Astrocyte of the cerebellum (primary cell): ENCODE measurements at places on chromosomes 1 and 21.

DNA sequence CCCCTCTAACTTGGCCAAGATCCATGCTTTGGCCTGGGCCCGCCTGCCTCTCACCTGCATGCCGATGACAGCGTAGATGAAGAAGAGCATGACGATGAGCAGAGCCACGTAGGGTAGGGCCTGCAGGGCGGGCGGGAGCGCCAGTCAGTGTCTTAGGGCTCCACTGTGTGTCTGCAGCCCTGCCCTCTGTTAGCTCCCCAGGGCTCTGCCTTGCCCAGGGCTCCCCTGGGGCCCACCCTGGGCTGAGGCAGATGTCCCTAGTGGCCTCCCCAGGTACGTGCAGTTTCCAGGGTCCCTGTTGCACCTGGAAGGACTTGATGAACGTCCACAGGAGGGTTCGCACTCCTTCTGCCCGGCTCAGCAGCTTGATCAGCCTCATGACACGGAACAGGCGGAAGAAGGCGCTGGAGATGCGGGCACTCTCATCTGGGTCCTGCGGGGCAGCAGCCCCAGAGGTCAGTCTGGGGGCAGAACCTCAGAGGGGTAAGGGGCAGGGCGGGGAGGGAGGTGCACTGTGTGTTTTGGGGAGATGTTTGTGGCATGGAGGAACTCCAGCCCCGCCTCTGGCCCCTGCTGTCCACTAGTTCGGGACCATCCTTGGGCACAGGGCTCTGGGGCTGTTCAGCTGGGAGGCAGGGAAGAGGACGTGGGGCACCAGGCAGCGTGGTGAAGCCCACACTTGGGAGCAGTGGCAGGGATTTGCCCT lies 29.8 kb upstream of the KIF21B start:
- DNase-seq, result no peak

- no peak for DNase-seq
Measured at GRCh38 chr1:197841883-197842553, 60.4 kb upstream of the C1orf53 start.

- DNase-seq, result no peak
Measured at GRCh38 chr21:43733060-43733459, 14.1 kb downstream of the PDXK start.

DNA sequence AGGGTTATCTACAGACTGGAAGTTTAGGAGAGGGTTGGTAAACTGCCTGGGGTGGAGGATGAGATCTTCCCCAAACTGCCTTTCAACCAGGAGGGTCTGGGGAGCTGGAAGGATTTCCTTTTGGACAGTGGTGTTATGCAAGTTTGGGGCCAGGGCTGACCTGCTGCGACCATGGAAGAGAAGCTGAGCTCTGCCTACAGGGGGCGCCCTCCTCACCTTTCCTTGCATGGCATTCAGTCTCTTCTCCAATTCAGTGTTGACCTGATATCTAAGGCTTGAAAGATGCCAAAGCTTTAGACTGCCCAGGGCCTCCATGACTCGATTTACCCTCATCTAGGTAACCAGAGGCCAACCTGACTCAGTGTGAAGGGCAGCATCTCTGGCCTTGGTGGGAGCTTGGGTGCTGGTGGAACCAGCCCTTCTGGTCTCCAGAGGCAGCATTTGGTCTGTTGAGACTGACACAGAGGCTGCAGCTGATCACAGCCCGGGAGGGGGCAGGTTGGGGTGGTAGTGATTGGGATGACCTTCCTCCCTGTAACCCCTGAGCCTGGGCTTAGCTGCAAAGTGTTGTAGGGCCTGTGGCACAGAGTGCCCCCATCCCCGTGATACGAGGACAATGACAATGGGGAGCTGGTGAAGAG lies 170.0 kb downstream of the GRIK3 start:
- no peak for DNase-seq

DNA sequence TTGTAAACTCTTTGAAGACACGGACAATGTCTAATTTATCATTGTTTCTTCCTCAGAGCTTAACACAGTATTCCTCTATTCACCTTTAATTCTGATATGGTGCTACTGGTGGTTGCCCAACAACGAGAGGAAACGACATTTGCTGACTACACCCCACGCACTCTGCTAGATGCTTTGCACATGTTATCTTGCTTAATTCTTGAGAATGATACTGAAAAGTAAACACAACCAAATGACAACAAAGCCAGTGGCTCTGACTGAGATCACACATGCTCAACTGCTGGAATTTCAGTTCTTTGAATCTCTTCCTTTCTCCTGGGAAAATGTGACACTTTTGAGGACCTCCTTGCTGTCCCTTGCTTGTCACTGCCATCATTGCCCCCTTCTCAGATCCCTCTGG lies 37.2 kb upstream of the DDAH1 start:
- DNase-seq, result no peak

DNA sequence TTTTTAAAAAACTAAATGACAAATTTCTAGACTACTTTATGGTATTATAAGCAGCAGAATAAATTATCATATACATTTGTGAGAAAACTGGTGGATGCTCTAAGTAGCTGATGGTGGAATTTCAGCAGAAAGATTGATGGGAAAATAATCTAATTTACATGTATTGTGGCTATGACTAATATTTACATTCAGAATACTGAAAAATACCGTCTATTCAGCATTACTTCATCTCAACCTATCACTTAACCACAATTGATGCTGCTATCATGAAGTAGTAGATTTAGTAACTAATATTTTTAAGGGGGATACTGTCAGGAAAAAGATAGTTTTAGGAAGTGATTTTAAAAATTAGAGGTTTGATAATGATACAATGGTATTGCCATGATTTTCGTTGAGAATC lies 137.9 kb downstream of the IFI44 start:
- no peak for DNase-seq

DNA sequence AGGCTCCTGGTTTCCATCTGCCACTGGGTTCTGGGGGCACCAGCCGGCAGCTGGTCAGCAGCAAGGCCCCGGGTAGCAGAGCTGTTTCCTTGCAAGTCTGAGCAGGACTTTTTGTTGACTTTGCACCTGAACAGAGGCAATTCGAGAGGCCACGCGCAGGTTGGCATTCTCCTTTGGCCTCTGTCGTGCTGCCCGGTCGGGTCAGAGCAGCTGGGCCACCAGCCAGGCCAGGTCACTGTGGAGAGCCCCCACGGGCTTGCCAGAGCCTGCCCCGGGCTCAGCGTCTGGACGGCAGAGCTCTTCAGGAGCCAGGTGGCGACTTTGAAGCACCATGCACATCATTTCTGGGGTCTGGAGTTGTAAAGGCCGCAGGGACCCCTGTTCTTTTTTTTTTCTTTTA lies 28.4 kb upstream of the TMEM52 start:
- no peak for DNase-seq

DNA sequence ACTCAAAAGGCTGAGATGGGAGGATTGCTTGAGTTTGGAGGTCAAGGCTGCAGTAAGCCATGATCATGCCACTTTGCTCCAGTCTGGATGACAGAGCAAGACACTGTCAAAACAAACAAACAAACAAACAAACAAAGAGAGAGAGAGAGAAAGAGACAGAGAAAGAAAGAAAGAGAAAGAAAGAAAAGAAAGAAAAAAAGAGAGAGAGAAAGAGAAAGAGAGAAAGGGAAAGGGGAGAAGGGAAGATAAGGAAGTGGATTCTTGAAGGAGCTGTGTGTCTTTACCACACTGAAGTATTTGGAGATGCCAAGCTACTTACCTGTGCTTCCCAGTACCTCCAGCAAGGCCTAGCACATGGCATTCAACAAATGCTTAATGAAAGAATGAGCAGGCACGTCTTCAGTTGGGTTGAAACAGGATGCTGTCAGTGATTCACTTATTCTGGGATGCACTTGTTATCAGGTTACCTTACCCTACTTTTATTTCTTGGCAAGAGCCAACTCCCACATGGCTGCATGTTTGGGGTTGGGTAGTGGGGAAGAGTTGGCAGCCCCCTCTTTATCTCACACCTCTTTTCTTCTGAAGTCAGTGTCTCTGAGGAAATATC lies 28.8 kb downstream of the CD101 start:
- DNase-seq, result no peak

DNA sequence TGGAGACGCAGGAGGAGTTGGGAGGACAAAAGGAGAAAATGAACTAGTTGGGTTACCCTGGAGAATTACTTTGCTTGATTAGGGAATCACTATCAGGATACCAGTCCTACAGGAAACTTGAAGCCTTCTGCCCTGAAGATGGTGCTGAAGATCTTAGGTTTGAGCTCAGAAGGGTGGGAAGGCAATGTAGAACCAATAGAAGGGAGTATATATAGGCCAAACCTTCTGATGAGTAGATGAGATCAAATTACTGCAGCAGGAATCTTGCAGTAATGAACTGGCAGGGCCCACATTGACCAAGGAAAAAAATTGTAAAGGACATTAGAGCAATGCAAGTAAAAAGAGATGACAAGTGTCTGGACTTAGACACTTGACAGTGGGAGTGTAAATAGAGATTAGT lies 116.3 kb upstream of the CACYBP start:
- no peak for DNase-seq

DNA sequence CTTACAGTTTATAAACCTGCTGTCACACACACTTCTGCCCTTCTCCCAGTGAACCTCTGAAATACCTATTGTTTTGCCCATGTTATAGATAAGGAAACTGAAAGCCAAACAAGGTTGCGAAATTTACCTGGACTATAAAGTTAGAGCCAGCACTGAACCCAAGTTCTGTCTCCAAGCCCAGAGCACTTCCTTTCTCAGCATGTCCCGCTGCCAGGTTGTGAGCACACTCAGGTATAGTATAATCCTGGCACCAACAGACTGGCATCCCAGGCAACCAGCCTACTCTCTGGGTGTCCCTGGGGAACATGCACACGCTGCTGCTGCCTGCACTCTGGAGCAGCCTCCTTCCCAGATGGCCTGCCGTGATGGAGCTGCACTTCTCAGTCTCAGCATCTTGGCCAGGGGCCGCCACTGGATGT lies 45.1 kb downstream of the PGBD5 start:
- no peak for DNase-seq

DNA sequence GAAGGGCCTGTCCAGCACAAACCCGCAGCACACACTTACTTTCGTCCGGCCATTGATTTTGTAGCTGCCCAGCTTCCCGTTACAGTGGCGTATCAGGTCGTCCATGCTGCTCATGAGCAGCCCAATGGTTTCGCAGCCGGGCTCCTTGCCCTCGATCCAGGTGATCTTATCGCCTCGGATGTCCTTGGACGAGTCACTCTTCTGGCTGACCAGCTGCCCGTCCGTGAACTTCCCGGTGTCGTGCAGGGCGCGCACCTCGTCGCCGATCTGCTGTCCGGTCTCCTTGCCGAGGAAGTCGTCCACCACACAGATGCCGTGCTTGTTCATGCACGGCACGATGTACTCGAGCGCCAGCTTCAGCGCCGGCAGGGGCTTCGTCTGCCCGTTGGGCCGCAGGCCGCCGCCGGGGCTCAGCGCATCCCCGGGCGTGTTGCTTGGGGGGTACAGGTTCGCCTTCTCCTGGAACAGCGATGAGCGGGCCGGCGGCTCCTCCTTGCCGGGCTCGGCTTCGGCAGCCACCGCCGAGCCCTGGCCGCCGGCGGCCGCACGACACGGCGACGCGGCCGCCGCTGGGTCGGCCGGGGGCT lies 1.0 kb downstream of the EGLN1 start:
- no peak for DNase-seq

- DNase-seq, result no peak
Measured at GRCh38 chr1:31666263-31666963, 21.7 kb upstream of the PEF1 start.

DNA sequence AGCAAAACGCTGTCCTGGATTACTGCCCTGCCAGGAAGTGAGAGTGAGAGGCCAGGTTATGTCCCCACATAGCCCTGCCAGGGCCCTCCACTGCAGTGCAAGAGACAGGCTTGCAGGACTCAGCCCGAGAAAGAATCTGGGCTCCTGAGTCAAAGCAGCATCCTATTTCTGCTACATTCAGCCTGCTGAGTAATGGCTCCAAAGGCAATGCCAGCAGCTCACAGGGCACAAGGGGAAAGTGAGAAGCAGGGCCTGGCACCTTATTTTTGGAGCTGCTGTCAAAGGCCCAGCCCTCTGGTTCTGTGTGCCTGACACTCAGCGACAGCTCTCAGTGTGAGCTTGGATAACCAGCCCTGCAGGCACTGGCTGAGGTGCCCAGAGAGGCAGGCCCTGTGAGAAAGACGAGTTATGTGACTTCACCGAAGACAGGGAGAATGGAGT lies 83.9 kb downstream of the DTL start:
- no peak for DNase-seq

DNA sequence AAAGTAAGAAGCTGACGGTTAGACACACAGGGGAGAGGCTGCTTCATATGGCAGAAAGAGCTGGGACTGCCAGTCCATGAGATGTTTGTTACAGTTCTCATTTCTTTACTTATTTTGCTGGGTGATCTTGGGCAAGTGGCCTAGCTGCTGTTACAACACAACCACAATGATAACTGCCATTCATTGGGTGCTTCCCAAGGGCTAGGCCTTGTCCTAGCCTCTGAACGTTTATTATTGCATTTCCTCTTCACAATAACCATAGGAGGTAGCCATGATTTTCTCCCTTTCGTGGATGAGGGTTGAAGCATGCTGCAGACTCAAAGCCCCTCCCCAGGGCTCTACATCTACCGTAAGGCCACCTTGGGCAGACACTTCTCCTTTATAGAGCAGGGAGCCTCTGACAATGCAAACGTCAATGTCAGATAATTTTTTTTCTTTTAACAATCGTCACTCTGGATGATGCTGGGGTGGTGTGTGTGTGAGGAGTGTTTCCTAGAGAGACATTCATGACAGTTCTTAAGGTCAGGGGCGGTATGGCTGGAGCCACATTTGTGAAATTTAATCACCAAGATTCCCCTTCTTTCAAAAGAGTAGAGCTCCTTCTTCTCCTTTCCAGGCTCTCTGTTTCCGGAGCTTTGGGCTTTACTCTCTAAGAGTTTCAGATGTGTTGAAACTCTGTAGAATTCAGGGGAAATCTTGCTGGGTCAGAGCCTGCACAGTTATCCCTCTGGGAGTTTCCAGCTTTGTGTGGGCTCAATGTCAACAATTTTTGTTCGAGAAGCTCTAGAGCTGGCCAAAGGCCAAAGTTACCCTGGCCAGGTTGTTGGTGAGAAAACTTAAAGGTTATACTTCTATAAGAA lies 138.5 kb upstream of the SGIP1 start:
- no peak for DNase-seq

DNA sequence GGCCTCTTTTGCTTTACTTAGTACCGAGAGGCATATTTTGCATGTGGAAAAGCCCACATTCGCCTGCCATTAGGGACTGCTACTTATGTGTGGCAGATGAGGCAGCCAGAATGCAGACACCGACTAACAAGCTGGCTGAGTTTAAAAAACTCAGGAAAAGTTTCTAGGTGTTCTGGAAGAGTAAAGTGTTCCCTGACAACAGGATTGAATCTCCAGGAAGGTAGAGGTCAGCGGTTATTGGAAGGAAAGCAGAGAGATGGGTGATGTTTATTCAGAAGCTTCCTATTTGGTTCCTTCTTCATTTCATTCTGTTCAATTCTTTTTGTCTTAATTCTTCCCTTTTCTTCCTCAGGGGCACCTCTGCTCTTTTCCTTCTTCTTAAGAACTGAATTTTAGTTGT lies 206.9 kb upstream of the SNX7 start:
- DNase-seq, result no peak

- DNase-seq, result no peak
Measured at GRCh38 chr1:119884711-119885110, 11.6 kb downstream of the ADAM30 start.
